Activated CD4-positive, CD25-positive, alpha-beta regulatory T cell treated with anti-CD3 and anti-CD28 coated beads, Interleukin-2, amount 50 U/mL, for 72 hours (primary cell): ENCODE measurements at places on chromosomes 5 and 9.

- DNase-seq: no peak
Observed at GRCh38 chr5:167664222-167664804, 627.1 kb upstream of the WWC1 start.

DNA sequence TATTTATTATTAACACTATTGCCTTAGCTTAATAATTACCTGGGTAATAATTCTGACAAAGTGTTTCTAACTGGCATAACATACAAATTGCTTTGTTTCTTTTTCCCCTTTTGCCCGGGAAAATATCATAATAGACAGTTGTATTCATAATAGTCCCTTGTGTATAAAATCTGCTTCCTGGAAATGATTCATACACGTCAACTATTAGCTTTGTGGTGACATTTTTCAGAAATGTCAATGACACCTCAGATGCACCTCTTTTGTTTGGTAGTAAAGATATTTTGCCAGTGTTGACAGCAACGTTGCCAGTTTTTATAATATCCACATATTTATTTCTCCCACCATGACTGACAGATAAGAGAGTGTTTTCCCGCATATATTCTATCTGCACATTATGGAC, 73.0 kb downstream of the RASEF start:
- no peak for DNase-seq

- no peak for DNase-seq
Observed at GRCh38 chr5:173320259-173320658, 8.0 kb downstream of the STC2 start.

- DNase-seq: no peak
Observed at GRCh38 chr9:79817438-79818004, 245.8 kb downstream of the TLE4 start.

DNA sequence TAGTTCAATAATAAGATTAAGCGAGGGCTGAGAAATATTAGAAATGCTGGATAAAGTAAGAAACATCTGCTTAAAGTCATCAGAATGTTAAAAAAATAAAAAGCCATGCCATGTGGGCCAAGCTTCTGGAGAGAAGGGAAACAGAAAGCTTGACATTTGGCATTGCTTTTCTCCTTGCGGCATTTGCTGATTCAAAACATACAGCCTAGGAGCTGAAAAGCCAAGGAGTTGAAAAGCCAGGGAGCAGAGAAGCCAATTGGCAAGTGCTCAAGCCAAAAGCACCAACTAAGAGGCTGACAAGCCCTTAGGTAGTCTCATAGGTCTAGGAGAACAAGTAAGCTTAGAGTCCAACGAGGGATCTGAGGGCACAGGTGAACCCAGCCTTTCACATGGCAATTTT, 754.3 kb downstream of the TLE4 start:
- DNase-seq: no peak

DNA sequence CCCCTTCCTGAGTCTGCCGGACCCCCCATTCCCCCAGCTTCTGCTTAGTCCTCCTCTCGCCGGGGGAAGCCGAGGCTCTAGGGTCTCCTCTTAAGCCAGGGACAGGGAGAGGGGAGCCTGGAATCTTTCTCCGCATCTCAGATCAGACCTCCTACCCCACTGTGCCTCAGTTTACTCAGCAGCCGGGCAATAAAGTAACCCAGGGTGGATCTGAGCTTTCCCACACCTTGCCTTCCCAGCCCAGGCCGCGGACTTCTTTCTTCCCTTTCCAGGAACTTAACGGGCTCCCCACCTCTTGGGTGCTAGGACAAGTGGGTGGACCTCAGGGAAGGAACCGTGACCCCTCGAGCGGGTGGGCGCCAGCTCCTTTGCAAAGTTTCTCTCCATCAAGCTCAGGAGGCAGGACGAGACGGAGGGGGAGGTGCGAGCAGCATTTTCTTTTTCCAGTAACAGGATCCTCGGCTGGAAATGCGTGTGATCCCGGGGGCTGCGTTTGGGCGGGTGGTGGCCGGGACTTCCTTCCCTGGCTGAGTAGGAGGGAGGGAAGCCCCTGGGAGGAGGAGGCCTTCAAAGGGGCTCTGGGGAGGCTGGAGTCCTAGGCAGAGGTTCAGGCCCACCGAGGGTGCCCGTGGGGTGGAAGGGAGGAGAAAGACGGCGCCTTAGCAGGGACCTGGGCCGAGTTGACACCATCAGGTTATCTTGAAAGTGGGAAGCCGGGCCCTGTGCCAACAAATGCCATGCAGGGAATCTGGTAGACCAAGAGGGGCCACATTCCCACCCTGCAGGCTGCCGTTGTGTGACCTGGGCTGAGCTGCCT, 795 bp downstream of the DAB2IP start:
- DNase-seq: no peak

DNA sequence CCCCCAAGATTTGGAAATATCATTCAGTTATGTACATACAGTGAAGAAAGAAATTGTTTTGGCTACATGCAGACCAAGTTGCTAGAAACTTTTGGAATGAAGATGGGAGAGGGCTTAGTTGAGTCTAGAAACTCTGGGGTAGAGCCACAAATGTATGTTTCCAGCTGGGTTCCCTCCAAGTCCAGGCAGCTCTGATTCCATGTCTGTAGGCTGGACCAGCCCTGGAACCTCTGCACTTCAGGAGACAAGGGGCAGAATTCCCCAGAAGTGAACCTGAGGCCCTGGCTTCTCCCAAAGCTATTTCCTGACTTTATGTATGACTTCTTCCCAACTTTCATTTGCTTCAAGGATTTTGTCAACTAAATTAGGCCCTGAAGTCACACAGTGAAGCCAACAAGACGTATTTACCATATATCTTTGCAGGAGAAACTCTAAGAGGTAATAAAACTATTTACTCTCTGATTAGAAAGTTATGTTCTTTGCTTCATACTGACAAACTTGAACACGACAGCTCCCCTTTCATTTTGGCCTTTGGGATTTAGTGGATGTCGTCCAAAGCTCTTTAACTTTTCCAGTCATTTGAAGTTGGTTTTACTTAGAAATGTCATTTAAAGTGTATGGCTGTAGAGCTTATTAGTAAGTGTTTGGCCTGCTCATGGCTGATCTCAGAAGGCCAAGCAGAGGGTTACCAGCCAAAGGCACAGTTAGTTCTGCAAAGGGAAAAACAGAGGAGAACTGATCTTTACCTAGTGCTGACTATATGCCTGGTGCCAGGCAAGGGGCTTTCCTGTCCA, 152.0 kb upstream of the SLC28A3 start:
- DNase-seq: no peak

DNA sequence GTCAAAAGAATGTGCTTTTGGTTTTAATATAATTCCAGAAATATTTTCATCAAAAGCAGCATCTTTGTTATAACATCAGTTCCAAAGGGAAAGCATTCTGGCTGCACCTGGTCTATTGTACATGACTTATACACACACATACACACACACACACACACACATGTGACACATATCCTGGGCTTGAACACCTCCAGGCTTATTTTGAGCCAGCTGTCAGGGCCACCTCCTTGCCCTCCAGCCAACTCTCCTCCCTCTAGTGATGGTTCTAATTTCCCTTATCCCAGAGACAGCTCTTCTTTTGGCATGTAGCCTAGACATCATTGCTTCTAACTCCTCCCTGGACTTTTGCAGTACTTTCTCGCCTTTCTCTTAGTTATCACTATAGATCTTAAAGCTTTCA, 115.0 kb downstream of the PIK3R1 start:
- DNase-seq: no peak

DNA sequence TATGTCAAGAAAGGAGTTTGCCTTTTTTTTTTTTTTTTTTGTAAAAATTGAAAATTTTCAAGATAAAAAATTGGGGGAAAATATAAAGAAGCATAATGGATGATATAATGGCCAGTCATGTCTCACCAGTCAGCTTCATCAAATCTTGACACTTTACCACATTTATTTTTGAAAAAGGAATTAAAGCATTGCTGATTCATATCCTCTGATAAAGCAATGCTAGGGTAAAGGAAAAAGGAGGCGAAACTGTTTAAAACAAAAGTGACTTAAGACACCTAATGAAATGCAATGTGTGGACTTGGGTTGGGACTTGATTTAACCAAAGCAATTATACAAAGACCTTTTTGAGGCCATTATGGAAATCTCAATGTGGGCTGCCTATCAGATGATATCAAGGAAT, 208.5 kb downstream of the ARHGAP26 start:
- no peak for DNase-seq

GRCh38 chr9:36902080-36902716, 131.9 kb downstream of the PAX5 start:
- no peak for DNase-seq

DNA sequence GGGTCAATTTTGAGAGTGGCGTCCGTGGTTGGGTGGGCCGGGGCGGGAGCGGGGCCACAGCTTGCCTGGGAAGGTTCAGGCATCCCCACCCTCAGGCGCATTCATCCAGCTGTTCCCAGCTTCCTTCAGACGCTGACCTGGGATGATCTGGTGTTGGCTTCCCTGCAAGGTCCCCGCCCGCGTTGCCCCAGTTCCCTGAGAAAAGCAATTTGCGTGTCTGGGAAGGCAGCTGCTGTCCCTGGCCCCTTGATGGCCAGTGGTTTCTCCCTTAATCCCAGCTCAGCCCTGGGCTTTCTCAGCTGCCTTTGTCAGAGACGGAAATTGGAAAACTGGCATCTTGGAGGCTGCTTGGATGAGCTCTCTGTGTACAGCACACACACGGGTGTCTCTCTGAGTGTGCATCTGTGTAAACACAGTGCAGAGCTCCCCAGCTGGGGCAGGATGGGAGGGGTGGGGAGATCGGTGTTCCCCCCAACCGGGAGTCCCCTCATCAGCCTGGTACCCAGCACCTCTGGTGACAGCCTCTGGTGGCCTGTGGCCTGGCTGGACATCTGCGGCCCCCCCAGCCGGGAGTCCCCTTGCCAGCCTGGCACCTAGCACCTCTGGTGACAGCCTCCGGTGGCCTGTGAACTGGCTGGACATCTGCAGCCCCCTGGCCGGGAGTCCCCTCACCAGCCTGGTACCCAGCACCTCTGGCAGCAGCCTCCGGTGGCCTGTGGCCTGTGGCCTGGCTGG, 94.0 kb downstream of the COL5A1 start:
- DNase-seq: no peak

DNA sequence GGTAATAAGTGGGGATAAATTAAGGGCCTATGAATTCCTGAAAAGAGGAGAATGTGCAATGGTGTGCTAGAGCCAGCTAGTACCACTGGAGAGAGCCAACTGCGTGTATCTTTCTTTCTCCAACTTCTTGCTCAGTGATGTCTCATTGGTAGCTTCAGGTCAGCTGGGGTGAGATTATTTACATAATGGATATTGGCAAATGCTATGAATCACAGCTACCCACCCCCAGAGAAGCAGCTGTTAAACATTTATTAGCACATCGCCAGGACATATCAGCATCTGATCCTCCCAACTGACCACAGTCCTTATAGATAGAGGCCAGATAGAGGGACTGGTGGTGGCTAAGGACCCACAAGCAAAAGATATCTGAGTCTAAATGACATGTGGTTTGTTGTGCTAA, 421.3 kb downstream of the ACTL7B start:
- no peak for DNase-seq

DNA sequence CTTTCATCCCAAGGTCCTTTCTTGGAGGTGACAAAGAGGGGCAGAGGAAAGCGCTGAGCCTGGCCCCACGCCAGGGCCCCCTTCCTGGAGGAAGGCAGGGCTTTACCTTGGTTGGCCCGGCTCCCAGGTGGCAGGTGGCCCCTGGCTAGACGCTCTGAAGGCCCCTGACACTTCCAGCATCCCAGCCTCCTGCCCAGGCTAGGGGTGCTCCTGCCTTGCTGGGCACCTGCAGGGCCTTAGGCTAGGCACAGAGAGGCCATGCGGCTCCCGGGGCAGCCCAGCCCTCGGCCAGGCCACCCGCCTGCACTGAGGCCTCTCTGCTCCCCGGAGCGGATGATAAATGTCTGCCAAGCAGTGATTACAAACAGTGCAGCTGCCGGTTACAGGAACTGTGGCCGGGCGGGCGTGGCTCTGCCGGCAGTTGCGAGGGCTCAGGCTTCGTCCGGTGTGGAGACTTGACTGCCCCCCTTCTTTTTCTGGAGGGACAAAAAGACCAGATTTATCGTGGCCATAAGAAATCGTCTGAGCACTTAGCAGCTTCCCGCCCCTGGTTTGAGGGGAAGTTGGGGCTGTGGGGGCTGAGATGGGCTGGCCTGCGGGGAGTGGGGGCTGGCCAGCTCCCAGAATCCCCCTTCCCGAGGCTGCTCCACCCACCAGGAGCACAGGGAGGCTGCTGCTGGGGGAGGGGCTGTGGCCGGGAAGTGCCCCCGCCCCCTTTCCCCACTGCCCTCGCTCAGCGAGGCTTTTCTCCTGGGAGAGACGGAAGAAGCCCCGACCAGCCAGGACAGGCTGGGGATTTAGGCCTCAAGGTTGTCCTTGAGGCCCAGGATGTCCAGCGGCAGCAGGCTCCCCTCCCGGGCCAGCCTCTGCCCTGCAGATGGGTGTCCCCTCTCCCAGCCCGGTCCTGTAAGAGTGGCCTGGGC, 31.6 kb upstream of the UBAC1 start:
- peak; percentile 46 for DNase-seq

- no peak for DNase-seq
Observed at GRCh38 chr5:100472091-100472490, 63.1 kb upstream of the FAM174A start.

- DNase-seq: no peak
Observed at GRCh38 chr9:134288746-134289145, 37.5 kb upstream of the RXRA start.

DNA sequence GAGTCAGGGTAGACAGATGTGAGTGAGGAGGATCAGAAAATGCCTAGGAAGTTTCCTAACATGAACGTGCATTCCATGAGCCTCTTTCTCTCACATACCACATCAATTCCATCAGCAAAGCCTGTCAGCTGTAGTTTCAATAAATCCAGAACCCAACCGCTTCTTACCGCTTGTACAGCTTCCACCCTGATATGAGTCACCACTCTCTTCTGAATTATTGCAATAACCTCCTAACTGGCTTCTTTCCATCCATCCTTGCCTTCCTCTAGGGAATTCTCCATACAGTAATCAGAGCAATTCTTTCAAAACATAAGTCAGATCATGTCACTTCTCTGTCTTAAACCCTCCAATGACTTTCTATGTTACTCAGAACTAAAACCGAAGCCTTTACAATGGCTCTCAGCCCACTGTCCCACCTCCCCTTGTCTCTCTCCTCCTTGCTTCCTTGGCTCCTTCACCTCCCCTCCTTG, 8.1 kb upstream of the RAD23B start:
- no peak for DNase-seq

DNA sequence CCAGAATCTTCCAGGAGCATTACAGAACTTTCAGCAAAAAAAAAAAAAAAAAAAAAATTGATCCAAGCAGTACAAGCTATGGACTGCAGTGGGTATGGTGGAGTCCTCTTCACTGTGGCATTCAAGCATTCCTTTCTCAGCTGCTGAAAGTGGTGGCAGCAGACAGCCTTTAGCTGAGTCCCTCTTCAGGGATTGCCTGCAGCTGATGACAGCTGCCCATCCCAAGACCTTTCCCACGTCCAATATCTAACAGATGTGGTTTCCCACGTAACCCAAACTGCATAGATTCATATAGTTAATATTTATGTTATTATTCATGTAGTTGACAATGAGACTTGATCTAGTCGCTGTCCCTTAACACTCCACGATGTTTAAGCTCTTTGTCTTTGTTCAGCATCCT, 475.9 kb downstream of the TLE1 start:
- DNase-seq: no peak

DNA sequence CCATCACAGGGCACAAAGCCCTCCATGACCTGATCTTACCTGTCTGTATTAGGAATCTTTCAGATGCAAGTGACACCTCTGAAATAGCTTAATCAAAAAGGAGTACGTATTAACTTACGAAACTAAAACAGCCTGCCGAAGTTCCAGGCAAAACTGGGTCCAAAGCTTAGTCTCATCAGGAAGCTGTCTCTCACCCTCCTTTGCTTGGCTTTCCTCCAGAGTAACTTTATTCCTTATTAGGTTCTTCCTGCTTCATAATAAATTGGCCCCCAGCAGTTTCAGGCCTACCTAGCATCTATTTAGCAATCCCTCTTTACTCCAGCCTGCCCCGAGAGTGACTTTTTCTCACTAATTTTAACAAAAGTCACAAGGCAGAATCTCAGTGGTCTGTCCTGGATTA, 58.4 kb upstream of the STK32A start:
- no peak for DNase-seq
